ENCODE measurements at places on chromosomes 13 and 19. TPM values are rescaled to one million over a fixed set of nuclear protein-coding genes. Genes with fewer than 3 reads are reported as not detected.

Gene FOSB
- total RNA-seq, result 0.51 TPM

Gene HRC
- 878 TPM for total RNA-seq

Gene NACC1
- 44.6 TPM for total RNA-seq

Gene ZNF491
- total RNA-seq, result 3.1 TPM

Gene FFAR3
- total RNA-seq, result not detected

Gene ZNF264
- total RNA-seq, result 18.1 TPM

Gene CAB39L
- 19.3 TPM for total RNA-seq

Gene NCR1
- not detected for total RNA-seq

Gene RASAL3
- 0.65 TPM for total RNA-seq

Gene DCLK1
- total RNA-seq, result 12.7 TPM

Data from Right ventricle myocardium superior (tissue), 1 donor.